Mucosa of descending colon (tissue), 3 donors: ENCODE measurements at places on chromosomes 6 and 20. TPM values are rescaled to one million over a fixed set of nuclear protein-coding genes. Genes with fewer than 3 reads are reported as not detected.

Gene TP53TG5
- 1.6 TPM for total RNA-seq

Gene LY6G5C
- total RNA-seq, result 1.7 TPM

Gene SLA2
- 1.6 TPM for total RNA-seq

Gene RCAN2
- total RNA-seq, result 6.6 TPM
